HS-27A (cell line): ENCODE measurements at places on chromosomes 12 and 14.

DNA sequence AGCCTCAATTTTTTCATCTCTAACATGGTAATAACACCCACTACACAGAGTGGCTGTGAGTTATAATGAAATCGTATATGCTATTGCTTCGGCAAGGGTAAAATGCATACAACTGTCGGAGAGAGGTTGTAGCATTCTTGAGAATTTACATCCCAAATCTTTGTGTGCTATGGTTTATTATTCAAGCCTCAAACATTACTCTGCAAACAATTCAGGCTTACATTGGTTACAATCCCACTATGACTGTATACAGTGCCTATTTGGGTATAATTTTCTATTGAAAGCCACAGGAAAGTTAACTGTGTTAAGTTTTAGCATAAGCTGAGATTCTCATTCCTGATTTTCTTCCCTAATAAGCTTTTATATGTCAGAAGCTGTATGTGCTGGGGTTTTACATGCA lies 20.6 kb downstream of the SLC35F4 start:
- no peak for DNase-seq

DNA sequence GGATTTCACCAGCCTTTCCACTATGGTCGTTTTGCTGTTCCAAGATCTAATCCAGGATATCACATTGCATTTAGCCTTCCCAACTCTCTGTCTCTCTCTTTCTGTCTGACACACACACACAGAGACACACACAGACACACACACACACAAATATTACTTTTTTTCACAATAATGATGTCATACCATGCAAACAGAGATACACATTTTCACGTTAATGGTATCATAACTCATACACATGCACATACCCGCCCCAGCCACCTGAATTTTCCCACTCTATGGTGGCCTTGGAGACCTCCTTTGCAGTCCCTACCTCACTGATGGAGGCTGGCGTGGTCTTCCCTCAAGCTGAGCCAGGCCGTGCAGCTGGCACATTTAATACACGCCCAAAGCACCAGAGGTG lies 7.2 kb upstream of the MYL2 start:
- no peak for DNase-seq

- DNase-seq = no peak
Measured at GRCh38 chr14:100402631-100403030, 79.5 kb downstream of the SLC25A47 start.

DNA sequence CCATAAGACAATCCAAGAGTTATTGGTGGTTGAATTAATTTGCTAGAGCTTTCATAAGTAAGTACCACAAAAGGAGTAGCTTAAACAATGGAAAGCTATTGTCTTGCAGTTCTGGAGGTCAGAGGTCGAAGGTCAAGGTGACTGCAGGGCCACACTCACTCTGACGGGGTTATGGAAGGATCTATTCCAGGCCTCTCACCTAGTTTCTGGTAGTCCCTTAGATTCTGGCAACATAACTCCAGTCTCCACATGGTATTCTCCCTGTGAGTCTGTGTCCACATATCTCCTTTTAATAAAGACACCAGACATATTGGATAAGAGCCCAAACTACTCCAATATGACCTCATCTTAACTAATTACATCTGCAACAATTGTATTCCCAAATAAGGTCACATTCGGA lies 273.4 kb downstream of the FOXN3 start:
- DNase-seq = no peak

- no peak for DNase-seq
Measured at GRCh38 chr14:103999795-104000440, 57.6 kb upstream of the RD3L start.

DNA sequence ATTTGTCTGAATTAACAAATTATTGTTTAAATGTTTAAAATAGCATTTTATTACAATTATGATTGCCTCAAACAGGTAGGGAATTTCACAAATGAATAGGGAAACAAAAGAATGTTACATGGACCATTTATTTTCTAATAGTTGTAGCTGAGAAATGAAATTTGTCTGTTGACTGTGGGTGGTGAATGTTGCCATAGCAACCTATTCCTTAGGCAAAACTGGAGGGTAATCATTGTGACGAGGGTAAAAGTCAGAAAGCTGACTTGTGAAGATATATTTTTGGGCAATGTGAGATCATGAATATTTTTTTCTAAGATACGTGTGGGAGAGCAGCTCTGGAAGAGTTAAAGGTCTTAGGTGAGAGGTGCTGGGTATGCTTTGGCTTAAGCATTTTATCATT lies 24.2 kb upstream of the CLEC14A start:
- no peak for DNase-seq

DNA sequence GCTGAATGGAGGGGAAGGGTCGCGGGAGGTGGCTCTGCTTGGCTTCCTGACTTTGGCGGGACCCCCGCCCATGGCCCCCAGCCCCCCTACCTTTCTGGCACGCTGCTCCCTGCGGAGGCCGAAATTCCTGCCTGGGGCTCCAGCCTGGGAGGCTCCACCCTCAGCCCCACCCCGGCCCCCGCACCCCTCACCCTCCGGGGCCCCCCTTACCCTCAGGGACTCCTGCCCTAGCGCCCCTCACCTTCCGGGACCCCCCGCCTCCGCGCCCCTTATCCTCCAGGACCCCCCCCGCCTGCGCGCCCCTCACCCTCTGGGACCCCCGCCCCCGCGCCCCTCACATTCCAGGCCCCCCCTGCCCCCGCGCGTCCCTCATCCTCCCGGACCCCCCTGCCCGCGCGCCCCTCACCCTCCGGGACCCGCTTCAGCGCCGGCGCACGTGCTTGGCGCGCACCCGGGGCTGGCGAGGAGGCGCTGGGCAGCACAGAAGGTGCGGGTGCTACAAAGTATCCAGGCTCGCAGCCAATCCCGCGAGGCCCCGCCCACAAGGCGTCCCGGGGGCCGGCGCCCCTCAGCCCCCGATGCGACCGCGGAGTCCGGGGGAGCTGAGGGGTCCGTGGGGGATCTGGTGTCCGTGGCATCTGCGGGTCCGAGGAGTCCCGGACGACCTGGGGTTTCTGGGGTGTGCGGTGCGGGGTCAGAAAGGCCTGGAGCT lies at the start of gene ANHX:
Gene ANHX, minus strand, starts transcription at position 477 of the 712 bp plus-strand sequence. CDS start 1,521 bp downstream, outside the sequence.
- DNase-seq = no peak

DNA sequence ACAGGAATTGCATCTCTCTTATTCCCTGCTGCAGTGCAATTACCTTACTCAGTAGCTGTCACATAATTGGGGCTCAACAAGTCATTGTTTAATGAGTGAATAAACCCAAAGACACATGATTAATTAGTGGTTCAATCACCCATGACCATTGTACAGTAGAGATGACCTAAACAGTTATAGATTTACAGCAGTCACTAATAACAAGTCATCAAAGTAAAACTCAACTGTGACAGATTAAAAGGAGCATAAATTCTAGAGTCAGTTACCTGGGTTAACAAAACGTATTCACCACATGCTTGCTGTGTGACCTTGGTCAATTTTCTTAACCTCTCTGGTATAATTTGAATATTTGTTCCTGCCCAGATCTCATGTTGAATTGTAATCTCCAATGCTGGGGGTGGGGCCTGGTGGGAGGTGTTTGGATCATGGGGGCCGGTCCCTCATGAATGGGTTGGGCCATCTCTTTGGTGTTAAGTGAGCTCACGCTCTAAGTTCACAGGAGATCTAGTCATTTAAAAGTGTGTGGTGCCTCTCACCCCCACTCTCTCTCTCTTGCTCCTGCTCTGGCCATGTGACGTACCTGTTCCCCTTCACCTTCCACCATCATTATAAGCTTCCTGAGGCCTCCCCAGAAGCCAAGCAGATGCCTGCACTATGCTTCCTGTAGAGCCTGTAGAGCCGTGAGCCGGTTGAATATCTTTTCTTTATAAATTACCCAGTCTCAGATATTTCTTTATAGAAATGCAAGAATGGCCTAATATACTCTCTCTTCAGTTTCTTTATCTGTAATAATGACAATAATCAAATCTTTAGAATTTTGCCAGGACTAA lies 141.9 kb upstream of the PLEKHG7 start:
- DNase-seq = no peak

GRCh38 chr12:120331390-120331789 lies 3.8 kb upstream of the PLA2G1B start:
- no peak for DNase-seq

- DNase-seq = peak; percentile 34
Measured at GRCh38 chr14:38197001-38197783, 10.5 kb upstream of the SSTR1 start.

DNA sequence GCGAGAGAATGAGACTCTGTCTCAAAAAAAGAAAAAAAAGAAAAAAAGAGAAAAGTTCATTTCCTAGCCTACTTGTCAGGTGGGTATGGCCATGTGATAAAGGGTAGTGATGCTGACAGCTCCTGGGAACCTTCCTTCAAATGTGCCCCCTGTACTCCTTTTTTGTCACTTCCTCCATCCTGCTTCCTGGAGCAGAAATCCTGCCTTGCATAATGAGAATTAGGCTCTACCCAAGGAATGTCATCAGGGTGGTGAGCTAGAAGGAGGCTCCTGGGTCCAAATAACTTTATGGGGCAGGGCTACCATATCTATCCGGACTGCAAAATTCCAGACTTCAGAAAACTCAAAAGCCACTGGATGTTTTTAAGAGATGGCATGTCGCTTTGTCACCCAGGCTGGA lies 27.8 kb upstream of the FBXO34 start:
- no peak for DNase-seq

DNA sequence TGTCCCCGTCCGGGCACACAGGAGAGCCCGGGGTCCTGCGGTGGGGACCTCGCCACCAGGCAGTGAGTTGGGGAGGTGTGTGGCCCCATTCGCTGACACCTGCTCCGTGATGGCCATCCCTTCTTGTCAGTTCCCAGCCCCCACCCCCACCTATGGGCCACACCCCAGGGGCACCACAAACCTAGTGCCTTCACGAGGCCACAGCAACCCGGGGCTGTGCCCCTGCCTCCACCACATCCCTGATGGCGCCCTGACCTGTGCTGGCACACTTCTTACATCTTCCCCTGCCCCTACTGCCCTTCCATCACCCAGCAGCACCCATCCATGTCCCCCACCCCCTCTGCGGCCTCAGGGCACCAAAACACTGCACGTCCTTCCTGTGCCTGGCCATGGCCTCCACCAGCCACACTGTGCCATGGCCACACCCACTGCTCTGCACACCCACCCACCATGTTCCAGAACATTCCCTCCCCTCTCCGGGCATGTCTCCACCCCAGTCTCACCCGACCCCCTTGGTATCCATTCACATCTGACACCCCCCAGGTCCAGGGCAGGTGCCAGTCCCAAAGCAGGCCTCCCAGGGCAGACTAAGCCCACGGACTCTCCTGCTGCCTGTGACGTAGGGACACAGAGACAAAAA lies 24.4 kb downstream of the JAG2 start:
- DNase-seq = no peak

GRCh38 chr14:104864267-104865080 lies 594 bp upstream of the CEP170B start:
- DNase-seq = no peak

- no peak for DNase-seq
Measured at GRCh38 chr12:202081-202731, 11.8 kb downstream of the SLC6A12 start.

DNA sequence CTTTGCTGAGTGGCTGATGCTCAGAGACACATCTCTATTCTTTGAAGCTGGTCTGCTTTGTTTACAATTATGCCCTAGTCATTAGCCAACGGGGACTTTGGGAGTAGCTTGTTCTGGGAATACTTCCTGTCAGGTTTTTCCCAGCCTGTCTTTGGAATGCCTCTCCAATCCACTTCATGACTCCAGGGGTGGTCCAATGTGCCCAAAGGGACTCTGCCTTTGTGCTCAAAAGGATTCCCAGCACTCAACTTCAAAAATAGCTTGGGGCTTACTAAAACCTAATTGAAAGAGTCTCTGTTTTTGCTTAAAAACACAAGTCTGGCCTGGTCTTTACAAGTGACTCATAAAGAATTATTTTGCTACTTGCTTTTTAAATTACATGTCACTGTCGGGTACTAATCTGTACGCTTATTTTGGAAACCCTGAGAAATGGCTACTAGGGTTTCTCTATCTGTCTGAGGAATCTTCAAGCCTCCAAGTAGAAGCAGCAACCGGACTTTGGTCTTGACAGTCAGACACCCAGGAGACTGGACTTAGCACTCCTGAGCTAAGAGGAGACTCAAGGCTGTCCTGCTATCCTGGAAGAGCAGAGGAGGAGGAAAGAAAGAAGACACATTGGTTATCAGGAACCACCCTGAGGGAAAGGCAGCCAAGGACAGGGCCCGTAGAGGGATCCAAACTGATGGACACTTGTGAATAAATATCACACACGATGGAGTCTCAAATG lies 20.7 kb downstream of the PHLDA1 start:
- no peak for DNase-seq

DNA sequence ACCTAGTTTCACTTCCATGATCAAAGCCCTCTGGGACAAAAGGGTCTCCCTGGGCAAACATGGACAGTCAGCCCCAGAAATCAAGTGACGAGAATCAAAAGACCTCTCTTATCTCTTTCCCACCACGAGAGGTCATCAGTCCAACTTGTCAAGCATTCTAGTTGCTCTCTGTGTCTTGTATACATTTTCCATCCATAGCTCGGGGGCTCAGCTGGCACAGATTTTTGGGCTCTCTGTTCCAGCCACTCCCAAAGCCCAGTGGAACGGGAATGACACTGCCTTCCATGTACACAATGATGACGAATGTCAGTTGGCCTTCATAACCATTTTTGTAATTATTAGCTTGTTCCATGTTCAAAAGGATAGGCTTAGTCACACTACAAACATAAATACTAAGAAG lies 29.7 kb downstream of the NOS1 start:
- no peak for DNase-seq

- DNase-seq = no peak
Measured at GRCh38 chr14:58291646-58292045, 6.7 kb upstream of the ARID4A start.

- DNase-seq = no peak
Measured at GRCh38 chr12:55728186-55728938, 447 bp downstream of the CD63 start.

DNA sequence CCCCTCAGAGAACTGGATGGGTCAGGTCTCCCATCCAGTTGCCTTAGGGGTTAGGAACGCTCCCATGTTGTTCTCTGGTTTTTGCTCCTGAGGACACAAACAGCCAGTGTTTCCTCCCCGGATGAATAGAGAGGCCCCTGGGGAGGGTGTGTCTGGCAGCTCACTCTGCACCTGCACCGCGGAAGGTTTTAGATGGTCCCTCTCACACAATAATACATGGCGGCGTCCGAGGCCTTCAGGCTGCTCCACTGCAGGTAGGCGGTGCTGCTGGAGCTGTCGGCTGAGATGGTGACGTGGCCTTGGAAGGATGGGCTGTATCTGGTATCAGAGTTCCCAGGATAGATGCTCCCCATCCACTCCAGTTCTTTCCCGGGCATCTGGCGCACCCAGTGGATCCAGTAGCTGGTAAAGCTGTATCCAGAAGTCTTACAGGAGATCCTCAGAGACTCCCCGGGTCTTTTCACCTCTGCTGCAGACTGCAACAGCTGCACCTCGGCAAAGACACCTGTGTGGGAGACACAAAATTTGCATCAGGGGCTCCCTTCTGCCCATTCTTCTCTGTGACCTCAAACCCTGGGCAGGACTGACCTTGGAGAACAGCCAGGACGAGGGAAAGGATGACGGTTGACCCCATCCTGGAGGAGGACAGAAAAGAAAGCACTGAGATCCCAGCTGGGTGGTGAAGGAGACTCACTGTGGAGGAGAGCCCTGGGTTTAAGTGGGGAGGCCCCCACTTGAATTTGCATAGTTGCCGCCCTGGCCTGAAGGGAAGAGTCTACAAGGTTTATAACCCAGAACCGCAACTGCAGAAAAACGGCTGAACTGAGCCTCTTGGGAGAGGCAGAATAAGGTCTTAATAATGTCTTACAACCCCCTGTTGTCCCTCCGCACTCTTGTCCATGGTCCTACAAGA lies 1324.8 kb downstream of the TMEM121 start:
- DNase-seq = no peak

- DNase-seq = no peak
Measured at GRCh38 chr12:105930557-105931503, 207.9 kb downstream of the NUAK1 start.
